Left ventricle myocardium superior (tissue), 1 donor: ENCODE measurements at places on chromosomes 2 and 18.

GRCh38 chr18:26656431-26656943 lies 108.1 kb upstream of the KCTD1 start:
- peak; percentile 47 for DNase-seq

GRCh38 chr2:28747714-28748113 lies 3.9 kb upstream of the PPP1CB start:
- no peak for DNase-seq

DNA sequence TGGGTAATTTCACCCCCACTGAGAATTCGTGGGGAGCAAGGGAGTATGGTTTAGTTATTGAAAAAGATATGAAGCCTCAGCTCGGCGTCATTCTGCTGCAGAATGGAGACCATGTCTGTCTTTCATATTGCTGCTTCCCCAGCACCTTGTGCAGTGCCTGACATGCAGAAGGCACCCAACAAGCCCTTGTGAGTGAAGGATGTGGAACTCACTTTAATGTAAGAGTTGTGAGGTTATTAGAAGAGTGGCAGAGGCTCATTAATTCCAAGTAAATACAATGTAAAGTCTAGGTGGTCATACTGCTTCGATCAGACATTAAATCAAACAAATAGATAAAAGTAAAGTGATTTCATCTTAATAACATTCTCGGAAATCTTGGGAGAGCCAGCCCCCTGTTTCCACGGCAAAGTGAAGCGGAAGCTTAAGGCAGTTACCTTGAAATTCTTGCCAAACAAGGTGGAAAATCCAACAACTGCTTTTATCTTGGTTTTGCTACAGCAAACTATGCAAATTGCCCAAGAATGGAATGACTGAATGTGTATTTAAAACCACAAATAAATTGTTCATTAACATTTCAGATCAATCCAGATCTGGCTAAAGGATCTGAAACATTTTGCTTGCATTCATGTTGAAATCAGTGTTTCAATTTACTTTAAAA lies 9.6 kb downstream of the CFAP221 start:
- no peak for DNase-seq

DNA sequence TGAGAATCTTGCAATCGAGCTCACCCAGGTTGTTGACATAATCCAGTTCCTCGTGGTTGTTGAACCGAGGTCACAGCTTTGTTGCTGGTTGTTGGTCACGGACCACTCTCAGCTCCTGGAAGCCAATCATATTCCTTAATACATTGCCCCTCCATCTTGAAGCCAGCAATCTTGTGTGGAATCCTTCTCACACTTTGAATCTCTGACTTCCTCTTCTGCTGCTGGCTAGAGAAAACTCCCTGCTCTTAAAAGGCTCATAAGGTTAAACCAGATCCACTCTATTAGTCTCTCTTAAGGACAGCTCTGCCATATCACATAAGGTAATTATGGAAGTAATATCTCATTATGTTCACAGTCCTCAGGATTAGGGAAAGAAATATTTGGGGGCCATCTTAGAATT lies 41.1 kb downstream of the SP140 start:
- no peak for DNase-seq

GRCh38 chr2:96694816-96695455 lies 44.9 kb downstream of the LMAN2L start:
- DNase-seq, result no peak

DNA sequence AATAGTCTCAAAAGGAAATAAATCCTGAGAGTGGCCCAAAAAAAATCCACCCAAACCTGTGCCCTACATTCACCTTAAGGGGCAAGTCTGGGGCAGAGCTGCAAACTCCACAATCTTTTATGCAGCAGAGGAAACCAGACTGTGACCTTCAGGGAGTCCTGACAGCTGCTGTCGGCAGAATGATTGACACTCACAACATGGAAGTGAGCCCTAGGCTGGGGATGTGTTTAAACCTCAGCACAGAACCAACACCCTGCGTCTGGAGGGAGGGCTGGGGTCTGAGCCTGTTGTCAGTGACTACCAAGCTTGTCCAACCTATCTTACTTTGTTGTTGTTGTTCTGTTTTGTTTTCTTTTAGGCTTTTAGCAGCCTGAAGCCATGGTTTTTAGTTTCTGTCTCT lies 39.6 kb downstream of the CRACDL start:
- no peak for DNase-seq

GRCh38 chr2:73205611-73206010 lies 3.2 kb downstream of the NOTO start:
- DNase-seq, result no peak

DNA sequence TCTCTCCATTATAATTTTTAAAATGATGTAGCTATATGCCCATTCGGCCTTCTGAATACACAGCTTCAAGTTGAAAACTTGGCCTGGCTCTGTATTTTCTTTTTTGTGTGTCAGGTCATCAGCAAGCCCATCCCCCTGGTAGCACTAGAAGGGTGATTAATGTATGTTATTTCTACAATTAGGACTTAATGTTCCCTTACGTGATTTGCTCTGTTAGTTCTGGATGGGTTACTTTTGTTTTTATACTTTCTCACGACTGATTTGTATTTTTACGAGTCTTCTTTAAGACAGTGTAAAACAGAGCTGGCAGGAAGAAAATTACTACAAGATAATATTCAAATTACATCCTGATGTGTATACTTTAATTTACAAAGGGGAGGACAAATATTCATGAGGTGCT lies 88.4 kb upstream of the RGPD4 start:
- DNase-seq, result no peak

DNA sequence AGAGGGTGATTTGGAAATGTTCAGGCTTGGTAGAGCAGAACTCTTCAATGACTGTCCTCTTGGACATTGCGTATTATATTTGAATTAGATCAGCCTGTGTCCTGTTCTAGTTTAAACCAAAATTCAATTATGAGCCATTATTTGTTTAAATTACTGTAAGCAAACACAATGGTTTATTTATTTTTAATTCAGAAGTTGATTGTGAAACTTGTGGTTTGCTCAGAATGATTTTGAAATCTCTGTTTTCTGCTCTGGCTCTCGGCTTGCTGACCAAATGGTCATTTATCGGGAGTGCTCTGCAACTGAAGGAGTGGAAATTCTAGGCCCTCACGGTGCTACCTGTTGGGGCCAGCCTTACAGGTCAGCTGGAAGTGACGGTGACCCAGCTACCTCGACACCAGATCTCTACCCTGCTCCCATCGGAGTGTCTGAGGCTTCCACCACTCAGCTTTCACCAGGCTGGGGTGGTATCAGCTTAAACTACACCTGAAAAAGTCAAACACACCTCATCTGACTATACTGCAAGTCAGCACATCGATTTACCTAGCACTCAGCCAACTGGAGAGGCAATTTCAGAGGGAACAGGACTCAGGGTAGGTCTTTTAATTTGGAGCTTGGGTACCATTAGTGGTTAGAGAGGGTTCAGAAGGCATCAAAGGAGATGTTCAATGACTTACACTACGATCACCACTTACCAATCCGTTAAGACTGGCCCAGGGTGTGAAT lies 36.8 kb upstream of the GPD2 start:
- no peak for DNase-seq

DNA sequence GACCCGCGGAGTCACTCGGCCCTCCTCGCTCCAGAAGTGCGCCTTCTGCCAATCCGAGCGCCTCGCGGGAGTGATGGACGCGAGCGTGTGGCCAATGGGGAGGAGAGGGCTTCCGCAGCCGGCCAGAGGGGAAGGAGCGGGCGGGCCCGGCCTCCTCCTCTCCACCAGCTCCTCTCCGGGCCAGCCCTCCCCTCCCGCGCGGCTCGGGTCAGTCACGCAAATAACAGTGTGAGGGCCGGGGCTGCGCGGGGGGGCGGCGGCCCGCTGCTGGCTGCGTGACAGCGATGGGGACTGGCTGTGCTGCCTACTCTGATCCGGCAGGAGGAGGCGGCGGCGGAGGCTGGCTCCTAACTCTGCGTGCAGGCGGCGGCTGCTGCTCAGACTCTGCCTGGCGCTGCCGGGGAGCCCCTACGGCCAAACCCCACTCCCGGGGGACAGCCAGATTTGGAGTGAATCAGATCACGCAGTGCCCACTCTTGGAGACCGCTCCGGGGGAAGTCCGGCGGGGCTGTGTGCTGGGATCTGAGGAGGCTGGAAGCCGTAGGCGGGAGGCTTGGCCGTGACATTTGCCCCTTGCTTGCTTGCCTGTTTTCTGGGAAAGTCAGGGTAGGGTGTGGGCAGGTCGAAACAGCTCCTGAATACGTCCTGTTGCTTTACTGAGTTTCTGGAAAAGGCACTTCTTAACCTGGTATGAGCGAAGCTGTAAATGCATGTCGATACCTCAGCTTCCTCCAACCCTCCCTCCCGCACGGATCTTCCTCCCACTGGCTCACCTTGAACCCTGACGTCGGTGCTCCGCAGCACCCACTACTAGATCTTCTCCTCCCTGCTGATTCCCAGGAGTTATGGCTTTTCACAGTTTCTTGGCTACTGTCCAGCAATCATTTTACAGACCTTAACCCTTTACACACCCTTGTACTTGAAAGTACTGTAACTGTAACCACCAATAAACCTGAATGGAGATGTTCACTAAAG lies 97.9 kb upstream of the SERTAD2 start:
- peak; percentile 100 for DNase-seq

DNA sequence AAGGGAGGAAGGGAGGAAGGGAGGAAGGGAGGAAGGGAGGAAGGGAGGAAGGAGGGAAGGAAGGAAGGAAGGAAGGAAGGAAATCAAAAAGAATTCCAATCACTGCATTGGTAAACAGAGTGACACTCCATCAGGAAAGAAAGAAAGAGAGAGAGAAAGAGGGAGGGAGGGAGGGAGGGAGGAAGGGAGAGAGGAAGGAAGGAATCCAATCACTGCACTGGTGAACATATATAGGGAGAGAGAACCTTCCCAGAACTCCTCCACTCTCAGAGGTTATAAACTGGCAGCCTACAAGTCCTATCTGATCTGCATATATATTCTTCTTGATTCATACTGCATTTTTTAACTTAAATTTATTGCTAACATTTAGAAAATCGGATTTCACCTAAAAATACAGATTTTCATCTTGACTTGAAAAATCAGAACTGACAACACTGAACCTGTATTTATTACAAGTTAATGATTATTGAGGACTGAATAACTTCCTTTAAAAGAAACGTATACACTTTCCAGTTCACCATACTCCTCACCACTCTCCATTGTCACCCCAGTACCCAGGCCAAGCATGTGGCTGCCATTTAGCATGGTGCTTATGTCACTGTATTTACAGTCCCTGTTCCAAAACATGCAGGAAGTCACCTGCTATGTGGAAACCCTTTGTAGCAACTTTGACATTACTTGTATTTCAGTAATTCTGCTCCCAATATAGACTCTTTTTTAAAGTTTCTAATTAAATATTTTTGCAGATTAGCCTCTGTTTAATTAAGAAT lies 83.5 kb downstream of the ANTXR1 start:
- no peak for DNase-seq

DNA sequence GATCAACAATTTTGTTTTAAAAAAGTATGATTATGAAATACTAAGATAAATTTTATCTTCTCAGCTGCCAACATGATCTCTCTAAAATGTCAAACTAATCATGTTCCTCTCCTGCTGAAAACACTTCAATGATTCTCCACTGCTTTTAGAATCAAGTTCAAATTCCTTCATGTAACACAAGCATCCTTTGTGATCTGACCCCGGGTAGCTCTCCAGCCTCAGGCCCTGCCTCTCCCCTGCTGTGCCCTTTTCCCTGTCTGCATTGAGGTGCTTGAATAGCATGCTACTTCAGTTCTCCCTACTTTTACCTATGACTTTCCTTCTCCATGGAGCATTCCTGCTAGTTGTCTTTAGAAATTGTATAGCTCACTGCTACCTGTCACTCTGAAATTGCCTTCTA lies 274.8 kb downstream of the PDE11A start:
- peak; percentile 29 for DNase-seq

GRCh38 chr18:41043876-41044275 lies 911.2 kb upstream of the PIK3C3 start:
- no peak for DNase-seq

- no peak for DNase-seq
Observed at GRCh38 chr18:32383050-32383819, 87.4 kb downstream of the GAREM1 start.

GRCh38 chr2:66445925-66446871 lies 11.3 kb downstream of the MEIS1 start:
- DNase-seq, result peak; percentile 75
